Activated CD4-positive, alpha-beta T cell treated with anti-CD3 and anti-CD28 coated beads for 4 hours (primary cell): ENCODE measurements at places on chromosomes 11 and 22.

DNA sequence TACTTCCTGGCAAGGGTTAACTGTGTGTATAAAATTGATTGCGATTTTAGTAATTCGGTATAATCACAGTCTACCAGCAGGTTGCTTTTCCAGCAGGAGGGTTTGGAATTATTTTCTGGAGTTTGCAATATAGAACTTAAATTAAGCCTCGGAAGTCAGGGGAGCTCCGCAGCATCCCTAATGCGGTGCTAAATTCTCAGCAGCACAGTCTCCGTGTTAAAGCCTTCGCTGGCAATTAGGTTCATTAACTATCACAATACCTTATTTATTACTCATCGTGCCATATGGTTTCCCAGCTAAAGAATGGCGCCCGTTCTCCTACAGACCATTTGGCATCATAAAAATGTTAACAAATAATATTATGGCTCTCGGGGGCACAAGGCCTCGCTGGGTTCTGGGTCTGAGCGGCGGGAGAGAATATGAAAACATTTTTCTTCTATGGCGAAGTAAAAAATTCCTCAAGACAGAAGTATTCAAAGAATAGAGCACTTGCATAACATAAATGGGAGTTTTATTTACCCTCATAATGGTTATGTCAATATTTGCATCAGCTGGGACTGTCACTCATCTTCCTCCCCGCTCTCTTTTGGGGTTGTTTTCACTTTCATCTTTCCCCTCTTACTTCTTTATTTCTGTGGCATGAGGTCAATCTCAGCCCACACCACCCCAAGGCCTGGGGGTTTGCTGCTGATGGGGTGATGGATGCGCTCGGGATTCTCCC lies 28.1 kb upstream of the ZBTB16 start:
- DNase-seq = no peak

DNA sequence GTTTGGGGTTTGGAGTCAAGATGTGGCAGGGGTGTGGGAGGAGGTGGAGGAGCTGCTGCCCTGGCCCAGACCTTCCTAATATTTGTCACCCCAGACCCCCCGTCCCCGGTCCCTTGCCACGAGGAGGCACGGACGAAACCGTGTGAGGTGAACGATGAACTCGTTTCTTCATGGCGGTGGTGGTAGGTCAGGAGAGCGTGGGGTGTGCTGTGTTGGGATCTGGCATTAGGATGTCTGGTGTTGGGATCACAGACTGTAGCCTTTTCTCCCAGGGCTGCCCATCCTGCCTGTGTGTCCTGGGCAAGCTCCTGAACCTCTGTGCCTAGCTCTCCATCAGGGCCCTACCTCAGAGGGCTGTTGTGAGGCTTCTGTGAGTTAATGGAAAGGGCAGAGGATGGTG lies 8.4 kb downstream of the MAPK8IP2 start:
- DNase-seq = no peak

DNA sequence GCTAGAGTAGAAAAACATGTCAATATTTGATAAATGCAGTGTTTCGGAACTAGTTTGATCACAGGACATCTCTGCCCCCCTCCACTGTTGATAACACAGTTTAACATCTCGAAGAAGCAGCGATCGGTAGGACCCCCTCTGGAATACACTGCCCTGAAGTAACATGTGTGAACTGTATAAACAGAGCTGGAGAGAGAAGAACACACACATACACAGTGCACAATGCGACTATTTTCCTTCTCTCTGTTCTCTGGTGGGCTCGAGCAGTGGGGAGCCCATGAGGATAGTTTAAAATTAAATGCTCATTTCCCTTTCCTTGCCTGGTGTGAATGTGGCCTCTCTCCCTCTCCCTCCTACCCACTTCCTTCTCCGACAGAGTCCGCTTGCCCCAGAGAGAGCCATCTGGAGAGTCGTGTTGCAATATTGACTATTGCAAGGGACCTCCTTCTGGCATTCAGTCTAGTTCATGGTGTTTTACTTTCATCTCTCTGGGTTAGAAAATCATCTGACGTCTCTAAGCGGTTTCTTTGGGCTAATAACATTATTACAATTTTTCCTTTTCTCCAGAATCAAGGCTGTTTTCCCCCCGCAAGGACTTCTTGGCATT lies 51.6 kb upstream of the BARX2 start:
- DNase-seq = no peak

GRCh38 chr11:61961570-61962212 lies 5.7 kb downstream of the FTH1 start:
- no peak for DNase-seq

DNA sequence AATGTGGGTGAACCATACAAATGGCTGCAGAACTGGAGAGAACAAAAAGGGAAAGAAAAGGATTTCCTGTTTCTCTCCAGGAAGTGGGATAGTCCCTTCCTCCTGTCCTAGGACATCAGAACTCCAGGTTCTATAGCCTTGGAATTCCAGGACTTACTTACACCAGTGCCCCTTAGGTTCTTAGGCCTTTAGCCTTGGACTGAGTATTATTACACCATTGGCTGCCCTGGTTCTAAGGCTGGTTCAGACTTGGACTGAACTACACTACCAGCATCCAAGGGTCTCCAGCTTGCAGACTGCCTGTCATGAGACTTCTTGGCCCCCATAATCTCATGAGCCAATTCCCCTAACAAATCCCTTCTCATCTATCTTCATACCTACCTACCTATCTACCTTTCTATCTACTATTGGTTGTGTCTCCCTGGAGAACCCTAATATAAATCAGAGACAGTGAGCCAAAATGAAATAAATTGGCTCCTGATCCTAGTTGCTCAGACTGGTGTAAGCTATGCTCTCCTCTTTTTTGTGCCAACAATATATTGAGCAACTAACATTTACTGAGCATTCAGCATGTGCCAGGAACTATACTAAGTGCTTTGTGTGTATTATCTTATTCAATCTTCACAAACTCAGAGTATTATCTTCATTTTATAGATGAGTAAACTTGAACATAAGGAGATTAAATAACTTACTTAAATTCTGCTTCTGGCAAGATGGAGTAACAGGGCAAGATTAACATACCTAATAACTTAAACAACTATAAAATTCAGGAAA lies 303.7 kb downstream of the TTC28 start:
- no peak for DNase-seq

DNA sequence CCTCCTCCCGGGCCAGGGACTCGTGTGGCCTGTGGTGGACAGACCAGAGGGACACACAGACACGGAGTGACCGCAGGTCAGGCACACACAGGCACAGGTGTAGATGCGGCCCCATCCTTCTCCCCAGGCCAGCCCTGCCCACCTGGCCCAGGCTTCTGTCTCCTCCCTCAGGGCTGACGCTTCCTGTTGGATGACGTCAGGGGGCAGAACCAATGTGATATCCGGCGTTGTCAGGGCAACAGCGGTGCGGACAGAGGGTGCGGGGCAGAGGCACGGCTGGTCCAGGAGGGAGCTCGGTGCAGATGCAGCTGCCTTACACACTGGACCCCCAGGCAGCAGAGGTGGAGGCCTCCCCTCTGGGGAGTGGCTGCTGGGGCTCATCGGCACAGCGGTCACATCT lies 2.9 kb upstream of the TUBGCP6 start:
- peak; percentile 38 for DNase-seq

- DNase-seq = no peak
Observed at GRCh38 chr22:49751318-49751965, 76.2 kb downstream of the BRD1 start.

DNA sequence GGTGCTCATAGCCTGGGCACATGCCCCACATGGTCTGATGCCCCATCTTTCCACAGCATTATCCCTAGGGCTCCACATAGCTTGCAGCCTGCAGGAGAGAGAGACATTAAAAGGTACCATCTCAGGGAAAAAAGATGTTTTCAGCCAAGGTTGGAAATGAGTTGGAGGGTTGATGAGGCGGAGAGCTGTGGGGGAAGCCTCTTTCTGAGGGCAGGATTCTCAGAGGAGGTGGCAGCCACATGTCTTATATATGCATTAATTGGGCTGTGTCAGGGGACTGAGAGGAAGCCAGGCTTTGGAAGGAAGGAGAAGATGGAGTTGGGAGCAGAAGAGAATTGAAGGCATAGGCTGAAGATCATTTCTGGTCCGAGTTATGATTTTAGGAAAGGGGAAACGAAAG lies 57.8 kb downstream of the CEP164 start:
- DNase-seq = no peak

GRCh38 chr22:38727530-38728451 lies 22.0 kb downstream of the GTPBP1 start:
- no peak for DNase-seq
